ENCODE measurements at places on chromosomes 12 and 14.
A peak's percentile ranks its signal among the peaks of the same experiment; 100 is the strongest.

- no peak overlapping the region for H3K4me3 ChIP-seq
- no peaks in the 10 kb centered on the region for H3K27me3 ChIP-seq
- no peaks in the 10 kb centered on the region for H3K36me3 ChIP-seq
- no peak overlapping the region for H3K27ac ChIP-seq
Measured at GRCh38 chr14:98909251-98909944, 362.6 kb downstream of the BCL11B start.

DNA sequence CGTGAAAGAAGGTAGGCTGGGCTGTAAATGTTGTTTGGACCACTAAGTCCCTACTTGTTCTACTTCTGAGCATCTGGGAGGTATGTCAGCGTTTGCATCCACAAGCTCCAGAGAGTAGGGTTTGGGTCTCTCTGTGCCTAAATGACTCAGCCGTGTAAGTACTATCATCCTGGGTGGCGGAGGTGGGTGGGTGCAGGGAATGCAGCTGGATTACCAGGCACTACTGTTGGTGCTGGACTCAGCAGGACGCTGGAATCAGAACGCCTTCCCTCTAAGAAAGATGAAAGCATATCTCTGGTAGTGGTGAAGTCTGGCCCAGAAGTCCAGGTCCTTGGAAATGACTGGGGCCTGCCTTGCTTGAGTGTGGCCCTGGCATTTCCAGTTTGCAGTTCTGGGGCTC lies 289.7 kb downstream of the PCNX1 start:
- H3K27me3 ChIP-seq = no peaks in the 10 kb centered on the region

- H3K4me1 ChIP-seq = no peaks in the 10 kb centered on the region
- H3K27me3 ChIP-seq = no peaks in the 10 kb centered on the region
- H3K27ac ChIP-seq = no peak overlapping the region
Measured at GRCh38 chr12:112977139-112977538, 1.2 kb upstream of the OAS2 start.

GRCh38 chr12:84727961-84728360 lies 184.6 kb downstream of the SLC6A15 start:
- H3K27me3 ChIP-seq = no peaks in the 10 kb centered on the region
- no peaks in the 10 kb centered on the region for H3K4me1 ChIP-seq

DNA sequence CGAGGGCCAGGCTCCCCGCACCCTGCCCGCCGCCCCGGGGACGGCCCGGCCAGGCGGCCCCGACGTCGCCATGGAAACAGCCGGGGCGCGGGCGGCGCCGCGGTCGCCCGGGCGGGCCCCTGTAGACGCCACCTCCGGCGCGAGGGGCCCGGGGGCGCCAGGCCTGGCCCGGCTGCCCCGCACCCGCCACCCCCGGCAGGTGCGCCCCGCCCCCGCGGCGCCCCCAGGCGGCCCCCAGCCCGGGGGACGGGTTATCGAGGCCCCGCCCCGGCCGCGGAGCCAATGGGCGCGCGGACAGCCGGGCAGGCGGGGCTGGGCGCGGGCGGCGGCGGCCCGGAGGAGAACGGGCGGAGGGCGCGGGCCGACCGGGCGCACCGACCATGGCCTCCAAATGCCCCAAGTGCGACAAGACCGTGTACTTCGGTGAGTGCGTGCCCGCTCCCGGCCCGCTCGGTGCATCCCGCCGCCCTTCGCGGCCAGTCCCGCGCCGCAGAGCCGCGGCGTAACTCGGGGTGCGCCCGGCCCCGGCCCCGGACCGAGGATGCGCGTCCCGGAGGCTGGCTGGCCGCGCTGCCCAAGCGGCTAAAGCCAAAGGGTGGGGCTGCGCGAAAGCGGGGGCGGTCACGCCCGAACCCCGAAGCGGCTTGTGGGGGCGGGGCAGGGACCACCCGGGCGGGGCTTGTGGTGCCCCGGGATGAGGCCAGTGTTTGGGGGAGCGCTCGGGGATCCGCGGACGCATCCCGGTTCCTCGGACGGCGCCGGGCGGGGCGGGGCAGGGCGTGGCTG lies at the start of gene CRIP2:
Gene CRIP2, plus strand, starts transcription at position 339 of the 786 bp plus-strand sequence. Its CDS starts 42 bp downstream, at position 381.
- peaks cover 48% of the 10 kb centered on the region for H3K4me1 ChIP-seq
- peak within 1 kb of the TSS; percentile 79 for H3K27ac ChIP-seq
- peak; percentile 83 for DNase-seq
- H3K4me3 ChIP-seq = peak within 1 kb of the TSS; percentile 82
- H3K36me3 ChIP-seq = no peaks in the 10 kb centered on the region

DNA sequence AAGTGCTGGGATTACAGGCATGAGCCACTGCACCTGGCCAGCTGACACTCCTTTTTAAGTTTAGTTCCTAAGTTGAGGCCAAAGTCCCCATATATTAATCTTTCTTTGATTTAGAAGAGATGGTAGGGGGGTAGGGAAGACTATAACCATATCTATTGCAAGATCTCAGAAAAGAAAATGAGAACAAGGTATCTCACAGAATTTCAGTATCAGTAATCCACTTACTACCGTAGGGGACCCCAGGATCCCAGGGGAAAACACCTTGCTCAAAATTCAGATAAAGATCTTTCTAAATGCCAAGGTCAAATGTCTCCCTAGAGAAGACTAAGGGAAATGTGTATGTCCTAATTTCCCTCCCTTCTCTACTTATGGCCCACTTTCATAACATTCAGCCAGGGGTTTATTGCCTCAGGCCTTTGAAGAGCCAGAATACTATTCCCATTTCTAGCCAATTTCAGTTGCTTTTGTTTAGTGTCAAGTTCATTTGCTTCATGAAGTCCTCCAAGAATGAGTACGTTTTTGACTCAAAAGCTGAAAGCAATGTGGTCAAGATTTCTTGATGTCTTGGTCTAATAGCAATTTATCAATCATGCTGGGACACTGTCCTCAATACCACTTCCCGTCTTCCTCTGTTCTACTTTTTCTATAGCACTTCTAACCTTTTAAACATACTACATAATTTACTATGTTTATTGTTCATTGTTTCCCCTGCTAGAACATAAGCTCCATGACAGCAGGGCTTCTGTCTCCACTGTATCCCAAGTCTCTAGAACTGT lies 86.3 kb downstream of the DCAF5 start:
- DNase-seq = no peak
- H3K36me3 ChIP-seq = no peaks in the 10 kb centered on the region
- no peaks in the 10 kb centered on the region for H3K27me3 ChIP-seq
- no peaks in the 10 kb centered on the region for H3K4me1 ChIP-seq
- no peak overlapping the region for H3K4me3 ChIP-seq

- no peaks in the 10 kb centered on the region for H3K27me3 ChIP-seq
- no peak overlapping the region for H3K27ac ChIP-seq
- no peaks in the 10 kb centered on the region for H3K36me3 ChIP-seq
- H3K4me3 ChIP-seq = no peak overlapping the region
- no peak for DNase-seq
- no peaks in the 10 kb centered on the region for H3K4me1 ChIP-seq
Measured at GRCh38 chr12:97274386-97274785, 188.2 kb upstream of the RMST start.

DNA sequence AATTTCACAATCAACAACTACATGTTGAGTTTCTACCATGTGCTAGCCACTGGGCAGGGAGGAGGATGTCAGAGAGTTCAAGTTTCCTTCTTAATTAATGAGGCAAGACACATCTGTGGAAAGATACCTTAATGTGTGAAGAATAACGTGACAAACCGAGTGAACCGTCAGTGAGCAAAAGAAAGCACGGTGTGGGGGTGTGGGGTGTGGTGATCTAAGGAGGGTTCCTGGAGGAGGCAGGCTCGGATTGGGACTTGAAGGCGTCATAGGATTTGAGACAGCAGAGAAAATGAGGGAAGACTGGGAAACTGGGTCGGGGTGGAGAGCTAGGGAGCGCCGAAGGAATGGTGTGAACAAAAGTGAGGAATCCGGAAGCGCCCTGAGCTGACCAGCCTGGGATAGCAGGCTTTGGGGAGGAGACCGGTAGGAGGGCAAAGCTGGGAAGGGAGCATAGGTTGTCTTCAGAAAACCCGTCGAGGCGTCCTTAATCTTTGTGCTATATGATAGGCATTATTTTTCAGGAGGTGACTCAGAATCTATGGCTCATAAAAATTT lies 22.3 kb downstream of the GALNT8 start:
- H3K4me1 ChIP-seq = no peaks in the 10 kb centered on the region
- no peak overlapping the region for H3K27ac ChIP-seq
- no peak overlapping the region for H3K4me3 ChIP-seq
- no peak for DNase-seq
- H3K36me3 ChIP-seq = no peaks in the 10 kb centered on the region
- H3K27me3 ChIP-seq = no peaks in the 10 kb centered on the region

DNA sequence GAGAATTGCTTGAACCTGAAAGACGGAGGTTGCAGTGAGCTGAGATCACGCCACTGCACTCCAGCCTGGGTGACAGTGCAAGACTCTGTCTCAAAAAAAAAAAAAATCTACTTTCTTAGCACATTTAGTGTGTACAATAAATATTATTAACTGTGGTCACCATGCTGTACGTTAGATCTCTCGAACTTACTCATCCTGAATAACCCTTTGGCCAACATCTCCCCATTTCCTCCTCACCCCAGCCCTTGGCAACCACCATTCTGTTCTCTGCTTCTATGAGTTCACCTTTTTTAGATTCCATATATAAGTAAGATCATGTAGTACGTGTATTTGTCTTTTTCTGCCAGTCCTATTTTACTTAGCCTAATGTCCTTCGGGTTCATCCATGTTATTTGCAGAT lies 13.4 kb downstream of the FUT8 start:
- H3K27me3 ChIP-seq = no peaks in the 10 kb centered on the region
- H3K4me3 ChIP-seq = no peak overlapping the region
- H3K36me3 ChIP-seq = no peaks in the 10 kb centered on the region
- peaks cover 7% of the 10 kb centered on the region for H3K4me1 ChIP-seq
- no peak for DNase-seq
- no peak overlapping the region for H3K27ac ChIP-seq

DNA sequence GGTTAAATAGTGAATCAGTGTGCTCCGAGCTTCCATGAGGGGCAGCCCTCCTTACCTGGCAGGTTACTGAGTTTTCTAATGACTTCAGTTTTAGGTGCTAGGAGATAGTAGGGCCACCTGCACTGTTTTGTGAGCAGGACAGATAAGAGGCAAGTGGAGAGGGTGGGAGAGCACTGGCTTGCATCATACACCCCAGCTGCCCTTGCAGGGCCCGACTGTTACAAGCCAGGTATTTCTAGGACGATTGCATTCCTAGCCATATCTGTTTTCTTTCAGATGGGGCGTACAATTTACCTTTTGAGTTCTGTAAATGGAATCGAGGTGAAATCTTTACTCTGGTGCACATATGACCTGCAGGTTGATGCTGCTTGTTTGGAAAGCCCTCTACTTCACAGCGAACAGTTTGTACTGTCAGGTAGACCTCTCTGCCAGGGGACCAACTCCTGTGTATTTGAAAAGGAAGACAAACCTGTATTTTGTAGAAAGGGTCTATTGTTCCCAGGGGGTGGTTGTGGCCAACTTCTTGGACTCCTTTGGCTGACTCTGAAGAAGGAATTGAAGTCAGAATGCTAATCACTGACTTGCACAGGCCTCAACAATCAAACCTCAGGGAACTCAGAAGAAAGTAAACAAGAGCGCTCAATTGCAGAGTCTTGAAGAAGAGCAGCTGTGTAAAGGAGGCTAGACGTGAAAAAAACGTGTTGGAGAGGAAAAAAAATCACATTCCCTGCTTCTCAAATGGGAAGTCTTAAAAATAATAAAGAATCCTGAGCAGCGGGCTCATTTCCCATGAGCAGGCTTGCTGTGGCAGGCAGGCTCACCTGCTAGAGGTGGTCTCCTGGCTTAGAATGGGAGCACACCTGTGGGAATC lies 57.3 kb downstream of the ETV6 start:
- DNase-seq = peak; percentile 44
- no peaks in the 10 kb centered on the region for H3K27me3 ChIP-seq
- no peak overlapping the region for H3K4me3 ChIP-seq

DNA sequence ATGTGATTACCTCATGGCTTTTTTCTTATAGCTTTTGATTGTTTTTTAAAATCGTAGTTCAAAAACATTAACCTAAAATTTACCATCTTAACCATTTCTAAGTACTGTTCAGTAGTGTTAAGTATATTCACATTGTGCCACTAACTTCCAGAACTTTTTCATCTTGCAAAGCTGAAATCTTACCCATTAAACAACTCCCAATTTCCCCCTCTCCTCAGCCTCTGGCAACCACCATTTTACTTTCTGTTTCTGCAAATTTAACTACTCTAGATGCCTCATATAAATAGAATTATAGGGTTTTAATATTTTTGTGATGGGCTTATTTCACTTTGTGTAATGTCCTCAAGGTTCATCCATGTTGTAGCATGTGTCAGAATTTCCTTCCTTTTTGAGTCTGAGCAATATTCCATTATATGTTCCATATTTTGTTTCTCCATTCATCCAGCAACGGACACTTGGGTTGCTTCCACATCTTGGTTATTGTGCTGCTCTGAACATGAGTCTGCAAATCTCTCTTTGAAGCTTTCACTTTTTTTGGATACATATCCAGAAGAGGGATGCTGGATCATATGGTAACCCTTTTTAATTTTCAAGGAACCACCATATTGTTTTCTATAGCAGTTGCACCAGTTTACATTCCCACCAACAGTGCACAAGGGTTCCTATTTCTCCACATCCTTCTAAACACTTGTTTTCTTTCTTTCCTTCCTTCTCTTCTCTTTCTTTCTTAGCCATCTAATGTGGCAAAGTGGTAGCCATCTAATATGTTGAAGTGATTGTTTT lies 5.0 kb downstream of the HIF1A start:
- no peak for DNase-seq
- H3K4me3 ChIP-seq = peak overlapping the region; percentile 18
- no peaks in the 10 kb centered on the region for H3K27me3 ChIP-seq
- H3K4me1 ChIP-seq = peaks cover 19% of the 10 kb centered on the region
- H3K27ac ChIP-seq = peak overlapping the region; percentile 5

DNA sequence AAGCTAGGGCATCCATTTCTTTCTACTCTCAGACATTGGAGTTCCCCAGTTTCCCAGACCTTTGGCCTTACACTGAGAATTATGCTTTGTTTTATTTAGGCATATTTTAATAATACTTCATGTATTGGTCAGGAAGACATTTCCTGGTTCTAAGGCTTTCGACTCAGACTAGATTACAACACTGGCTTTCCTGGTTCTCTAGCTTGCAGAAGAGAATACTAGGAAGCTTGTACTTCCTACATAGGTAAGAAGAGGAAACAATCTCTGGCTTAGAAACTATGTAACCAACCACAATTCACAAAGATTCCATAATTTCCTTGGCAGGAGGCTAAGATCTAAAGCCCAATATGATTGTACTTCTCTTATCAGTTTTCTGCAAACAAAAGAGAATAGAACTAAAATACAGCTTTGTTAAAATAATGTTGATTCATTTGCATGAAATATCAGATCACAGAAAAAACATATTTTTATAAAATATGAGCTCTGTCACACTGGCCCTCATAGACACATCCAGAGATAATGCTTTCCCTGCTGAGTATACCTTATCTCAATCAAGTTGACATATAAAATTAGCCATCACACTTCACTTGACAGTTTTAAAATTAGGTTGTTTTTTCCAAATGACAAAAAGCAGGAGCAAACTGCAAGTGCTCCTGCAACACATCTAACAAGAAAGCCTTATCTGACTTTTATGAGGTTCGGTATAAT lies 30.5 kb downstream of the CLEC2D start:
- H3K36me3 ChIP-seq = no peaks in the 10 kb centered on the region
- H3K27ac ChIP-seq = no peak overlapping the region
- H3K4me1 ChIP-seq = no peaks in the 10 kb centered on the region
- DNase-seq = no peak

- no peak for DNase-seq
- H3K4me3 ChIP-seq = no peak overlapping the region
- no peak overlapping the region for H3K27ac ChIP-seq
- H3K4me1 ChIP-seq = no peaks in the 10 kb centered on the region
Measured at GRCh38 chr12:113852264-113852663, 113.9 kb downstream of the RBM19 start.

All from hepatocyte (in vitro differentiated cells).